ENCODE measurements at places on chromosomes 6 and 20. TPM values are rescaled to one million over a fixed set of nuclear protein-coding genes. Genes with fewer than 3 reads are reported as not detected.

DNA sequence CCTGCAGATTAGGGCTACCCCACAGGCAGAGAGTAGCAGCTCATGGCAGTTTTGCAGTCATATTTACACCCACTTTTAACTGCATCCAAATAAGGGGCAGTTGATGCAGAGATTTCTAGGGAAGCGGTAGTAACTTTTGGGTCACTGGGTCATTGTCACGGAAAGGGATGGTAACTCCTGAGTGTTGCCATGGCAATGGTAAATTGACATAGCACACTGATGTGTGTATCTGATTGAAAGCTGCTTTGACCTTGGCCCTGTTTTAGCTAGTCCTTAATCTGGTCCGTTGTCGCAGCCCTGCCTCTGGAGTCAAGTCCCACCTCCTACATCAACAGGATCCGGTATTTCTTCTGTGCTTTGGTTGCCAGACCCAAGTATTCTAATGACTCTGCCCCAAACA, 199.1 kb upstream of the TCF21 start:
- no peak for DNase-seq

DNA sequence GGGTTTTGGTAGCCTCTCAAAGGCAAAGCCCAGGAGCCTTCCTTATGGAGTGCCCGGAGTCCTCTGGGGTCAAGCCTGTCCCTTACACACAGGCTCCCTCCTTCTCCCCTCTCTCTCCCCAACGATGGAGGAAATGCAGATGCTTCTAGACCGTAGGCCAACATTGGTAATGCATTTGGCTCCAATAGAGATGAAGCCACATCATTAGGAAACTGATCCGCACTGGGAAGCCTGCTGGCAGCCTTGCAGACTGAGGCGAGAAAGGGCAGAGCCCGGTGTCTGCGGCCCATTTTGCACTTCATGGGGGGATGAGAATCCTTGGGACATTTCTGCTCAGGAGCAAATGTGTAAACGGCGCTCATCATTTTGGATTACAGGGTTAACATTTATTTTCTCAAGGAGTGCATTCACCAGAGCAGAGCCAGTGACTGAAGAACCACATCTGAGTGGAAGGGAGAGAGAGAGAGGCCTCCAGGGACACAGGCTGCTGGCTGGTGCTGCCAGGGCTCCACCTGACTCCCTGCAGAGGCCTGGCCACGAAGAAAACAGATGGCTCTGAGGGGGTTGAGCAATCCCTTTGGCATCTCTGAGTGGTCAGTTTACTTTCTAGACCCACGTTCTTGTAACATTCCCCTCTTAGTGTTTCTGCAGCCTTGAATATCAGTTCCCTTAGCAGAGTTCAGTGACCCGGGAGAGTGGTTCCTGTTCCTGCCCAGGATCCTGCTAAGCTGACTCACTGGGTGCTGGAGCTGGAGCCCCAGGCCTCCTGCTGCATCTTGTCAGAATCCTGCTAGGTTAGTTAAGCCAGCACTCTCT, 4.4 kb upstream of the CST3 start:
- peak; percentile 89 for DNase-seq

GRCh38 chr20:9352739-9353138, 161.7 kb upstream of the LAMP5 start:
- no peak for DNase-seq

GRCh38 chr6:91042656-91043055, 455.8 kb upstream of the MAP3K7 start:
- DNase-seq, result no peak

The L3MBTL1 gene
- total RNA-seq, result 13.4 TPM

The SLC22A2 gene
- total RNA-seq, result not detected

The PTPRT gene
- not detected for total RNA-seq

The SMOC2 gene
- total RNA-seq, result not detected

Measured in fibroblast of the aortic adventitia (primary cell).